ENCODE measurements at places on chromosomes 3 and 15. TPM values are rescaled to one million over a fixed set of nuclear protein-coding genes. Genes with fewer than 3 reads are reported as not detected.

Gene CDHR4
- not detected for total RNA-seq

Gene CPNE4
- not detected for total RNA-seq

Gene OR5AC2
- not detected for total RNA-seq

Gene ZKSCAN7
- total RNA-seq = 9.8 TPM

Gene ITGA11
- total RNA-seq = 697 TPM

Gene MFSD1
- 183 TPM for total RNA-seq

DNA sequence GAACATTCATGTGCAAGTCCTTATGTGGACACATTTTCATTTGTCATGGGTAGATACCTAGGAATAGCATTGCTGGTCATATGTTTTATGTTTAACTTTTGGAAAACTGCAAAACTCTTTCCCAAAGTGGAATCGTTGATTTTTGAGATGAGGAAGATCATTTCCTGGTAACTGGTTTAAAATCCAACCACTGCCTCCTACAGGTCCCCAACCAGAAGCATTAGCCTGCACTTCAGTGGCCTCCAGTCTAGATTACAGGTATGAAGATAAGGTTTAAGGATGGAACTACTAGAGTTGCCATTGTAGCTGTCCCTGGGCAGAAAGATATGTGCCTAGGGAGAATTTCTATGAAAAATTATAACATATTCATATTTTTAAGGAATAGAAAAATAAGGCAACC lies 48.7 kb upstream of the BHLHE40 start:
- H3K27me3 ChIP-seq = no peaks in the 10 kb centered on the region
- H3K4me3 ChIP-seq = no peak overlapping the region
- no peak overlapping the region for H3K27ac ChIP-seq
- DNase-seq = no peak

DNA sequence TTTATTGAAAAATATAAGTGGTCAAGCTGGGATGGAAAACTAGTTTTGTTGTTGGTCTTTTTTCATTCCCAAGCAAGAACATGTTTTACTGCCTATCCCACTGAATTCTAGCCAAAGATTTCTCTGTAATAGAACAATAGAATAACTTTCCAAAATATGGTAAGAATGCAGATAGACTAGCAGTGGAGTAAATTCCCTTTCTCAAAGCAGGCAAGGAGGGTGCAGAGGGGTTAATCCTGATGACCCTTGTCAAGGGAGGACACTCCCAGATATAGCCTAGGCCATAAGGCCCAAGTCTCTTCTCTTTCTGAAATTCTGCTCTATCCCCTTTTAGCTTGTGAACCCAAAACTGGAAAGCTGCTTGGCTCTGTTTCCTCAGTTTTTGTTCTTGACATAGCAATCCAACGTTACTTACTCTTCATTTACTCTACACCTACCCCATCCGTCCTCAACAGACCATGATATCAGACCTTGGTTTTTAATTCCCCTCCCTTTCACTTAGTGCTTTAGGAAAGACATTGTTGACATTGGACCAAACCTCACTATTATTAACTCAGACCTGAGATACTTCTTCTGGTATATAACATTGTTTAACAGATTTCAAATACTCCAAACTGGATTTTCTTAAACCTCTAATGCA lies 453.6 kb upstream of the THBS1 start:
- H3K36me3 ChIP-seq = no peaks in the 10 kb centered on the region
- no peak overlapping the region for H3K4me3 ChIP-seq
- H3K4me1 ChIP-seq = peaks cover 80% of the 10 kb centered on the region
- peak overlapping the region; percentile 96 for H3K27ac ChIP-seq

- H3K36me3 ChIP-seq = no peaks in the 10 kb centered on the region
- H3K27me3 ChIP-seq = no peaks in the 10 kb centered on the region
- H3K4me1 ChIP-seq = peaks cover 7% of the 10 kb centered on the region
- no peak overlapping the region for H3K4me3 ChIP-seq
- H3K27ac ChIP-seq = no peak overlapping the region
Observed at GRCh38 chr3:160009525-160009924, 20.9 kb downstream of the IL12A start.

GRCh38 chr15:66838671-66839239 lies 136.7 kb downstream of the SMAD6 start:
- H3K36me3 ChIP-seq = no peaks in the 10 kb centered on the region
- peak; percentile 86 for DNase-seq
- H3K27ac ChIP-seq = peak overlapping the region; percentile 70
- H3K4me1 ChIP-seq = peaks cover 44% of the 10 kb centered on the region
- no peak overlapping the region for H3K4me3 ChIP-seq
- H3K27me3 ChIP-seq = no peaks in the 10 kb centered on the region

- H3K27me3 ChIP-seq = no peaks in the 10 kb centered on the region
- no peak overlapping the region for H3K27ac ChIP-seq
- no peaks in the 10 kb centered on the region for H3K4me1 ChIP-seq
Observed at GRCh38 chr3:150014782-150015181, 44.1 kb upstream of the PFN2 start.

DNA sequence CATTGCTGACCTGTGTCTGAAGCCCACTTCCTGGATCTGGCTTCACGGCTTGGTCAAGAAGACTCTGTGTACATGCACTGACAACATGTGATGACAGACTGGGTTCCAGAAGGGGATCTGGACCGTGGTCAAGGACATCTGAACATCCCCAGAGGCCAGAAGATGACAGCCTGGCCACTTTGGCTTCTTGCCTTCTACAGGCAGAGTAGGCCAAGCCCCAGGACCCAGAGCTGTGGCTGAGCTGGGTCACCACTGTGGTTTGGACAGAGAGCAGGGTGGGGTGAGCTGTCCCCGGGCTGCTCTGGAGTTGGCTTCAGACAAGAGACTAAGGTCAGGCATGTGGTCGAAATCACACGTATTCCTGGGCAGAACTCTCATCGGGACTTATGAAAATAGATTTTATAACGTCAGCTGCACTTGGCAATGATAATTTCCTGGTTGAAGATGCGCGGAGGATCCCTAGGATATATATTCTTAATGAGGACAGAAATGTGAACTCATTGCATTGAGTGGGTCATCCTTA lies 114.1 kb upstream of the FRMD4B start:
- H3K4me3 ChIP-seq = no peak overlapping the region
- no peak overlapping the region for H3K27ac ChIP-seq
- DNase-seq = no peak
- H3K36me3 ChIP-seq = no peaks in the 10 kb centered on the region
- H3K4me1 ChIP-seq = no peaks in the 10 kb centered on the region

- DNase-seq = no peak
- H3K4me1 ChIP-seq = peaks cover 17% of the 10 kb centered on the region
- peak overlapping the region; percentile 95 for H3K4me3 ChIP-seq
- no peaks in the 10 kb centered on the region for H3K36me3 ChIP-seq
Observed at GRCh38 chr3:42012383-42012934, 50.6 kb upstream of the ULK4 start.

DNA sequence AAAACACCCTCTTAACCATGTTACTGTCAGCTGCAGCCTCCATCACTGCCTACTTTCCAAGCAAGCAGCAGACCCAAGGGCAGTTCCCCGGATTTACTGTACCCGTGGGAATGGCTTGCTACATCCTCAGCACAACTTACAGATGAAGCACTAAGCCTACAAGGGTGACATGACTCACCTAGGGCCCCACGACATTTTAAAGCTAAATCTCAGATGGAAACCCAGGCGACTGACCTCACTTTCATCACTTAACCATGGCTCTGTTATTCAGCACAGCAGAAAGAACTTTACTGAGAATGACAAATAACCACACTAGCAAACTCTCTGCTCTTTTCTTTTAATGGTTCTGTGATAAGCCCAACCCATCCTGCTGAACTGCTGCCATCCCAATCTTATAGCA lies 65.6 kb downstream of the SUMF1 start:
- no peak overlapping the region for H3K4me3 ChIP-seq
- no peaks in the 10 kb centered on the region for H3K4me1 ChIP-seq
- no peak overlapping the region for H3K27ac ChIP-seq
- no peaks in the 10 kb centered on the region for H3K27me3 ChIP-seq
- no peaks in the 10 kb centered on the region for H3K36me3 ChIP-seq

DNA sequence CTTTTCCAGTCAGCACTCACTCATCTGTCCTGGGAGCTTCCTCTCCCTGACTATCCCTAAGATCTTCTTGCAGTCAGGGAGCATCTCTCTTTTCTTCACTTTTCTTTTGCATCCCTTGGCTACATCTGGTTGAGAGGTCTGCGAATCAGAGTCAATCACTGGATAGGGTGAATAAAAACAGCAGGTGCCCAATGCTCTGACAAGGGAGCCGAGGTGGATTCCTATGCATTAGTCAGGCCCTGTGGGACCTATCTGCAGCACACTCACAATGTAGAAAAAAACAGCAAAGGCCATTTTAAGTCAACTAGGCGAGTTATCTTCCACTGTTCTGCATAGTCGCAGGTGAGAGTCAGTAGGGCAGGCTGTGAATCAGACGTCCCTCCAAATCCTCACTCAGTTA lies 35.5 kb downstream of the DZIP1L start:
- no peak overlapping the region for H3K4me3 ChIP-seq
- H3K4me1 ChIP-seq = peaks cover 56% of the 10 kb centered on the region
- H3K27me3 ChIP-seq = no peaks in the 10 kb centered on the region
- peak overlapping the region; percentile 56 for H3K27ac ChIP-seq

- no peak for DNase-seq
- no peaks in the 10 kb centered on the region for H3K36me3 ChIP-seq
- H3K4me3 ChIP-seq = no peak overlapping the region
- no peak overlapping the region for H3K27ac ChIP-seq
- H3K27me3 ChIP-seq = no peaks in the 10 kb centered on the region
Observed at GRCh38 chr3:157607826-157608405, 104.7 kb upstream of the VEPH1 start.

- DNase-seq = no peak
- H3K4me3 ChIP-seq = no peak overlapping the region
- no peaks in the 10 kb centered on the region for H3K27me3 ChIP-seq
- no peak overlapping the region for H3K27ac ChIP-seq
- no peaks in the 10 kb centered on the region for H3K36me3 ChIP-seq
- no peaks in the 10 kb centered on the region for H3K4me1 ChIP-seq
Observed at GRCh38 chr3:116392291-116392690, 53.0 kb downstream of the LSAMP start.

- H3K4me3 ChIP-seq = no peak overlapping the region
- DNase-seq = no peak
- peaks cover 4% of the 10 kb centered on the region for H3K4me1 ChIP-seq
- no peaks in the 10 kb centered on the region for H3K36me3 ChIP-seq
Observed at GRCh38 chr3:131353986-131354385, 27.6 kb upstream of the NUDT16 start.

GRCh38 chr3:156425651-156426050 lies 129.3 kb downstream of the SSR3 start:
- H3K27me3 ChIP-seq = no peaks in the 10 kb centered on the region
- H3K4me3 ChIP-seq = no peak overlapping the region
- no peaks in the 10 kb centered on the region for H3K36me3 ChIP-seq
- no peak for DNase-seq
- no peak overlapping the region for H3K27ac ChIP-seq

DNA sequence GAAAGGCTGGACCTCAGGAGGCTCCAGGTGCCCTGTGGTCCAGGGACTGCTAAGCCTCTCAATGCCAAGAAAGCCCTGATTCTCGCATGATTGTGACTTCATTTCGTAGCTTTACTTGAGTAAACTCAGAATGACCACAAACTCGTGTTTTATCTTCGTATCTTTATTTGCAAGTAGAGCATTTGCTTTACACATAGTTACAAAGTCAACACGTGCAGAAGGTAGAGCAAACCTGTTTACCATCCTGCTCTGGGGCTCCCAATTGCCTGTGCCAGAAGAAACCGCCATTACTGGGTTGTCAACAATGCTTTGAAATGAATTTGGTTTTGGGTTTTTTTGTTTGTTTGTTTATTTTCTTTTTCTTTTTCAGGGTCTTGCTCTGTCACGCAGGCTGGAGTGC lies 5.8 kb upstream of the MESP1 start:
- peak; percentile 39 for DNase-seq
- no peak overlapping the region for H3K27ac ChIP-seq
- H3K4me1 ChIP-seq = no peaks in the 10 kb centered on the region

- no peaks in the 10 kb centered on the region for H3K36me3 ChIP-seq
- peak overlapping the region; percentile 70 for H3K4me3 ChIP-seq
- DNase-seq = peak; percentile 89
Observed at GRCh38 chr15:75452865-75453702, 1.6 kb upstream of the SIN3A start.

GRCh38 chr3:125108833-125109535 lies 53.2 kb upstream of the HEG1 start:
- peak overlapping the region; percentile 94 for H3K27ac ChIP-seq
- DNase-seq = no peak
- H3K27me3 ChIP-seq = no peaks in the 10 kb centered on the region
- no peaks in the 10 kb centered on the region for H3K36me3 ChIP-seq
- H3K4me3 ChIP-seq = no peak overlapping the region

GRCh38 chr3:12370758-12371157 lies 81.9 kb downstream of the PPARG start:
- H3K27me3 ChIP-seq = no peaks in the 10 kb centered on the region
- H3K4me3 ChIP-seq = no peak overlapping the region
- DNase-seq = no peak
- H3K27ac ChIP-seq = no peak overlapping the region

DNA sequence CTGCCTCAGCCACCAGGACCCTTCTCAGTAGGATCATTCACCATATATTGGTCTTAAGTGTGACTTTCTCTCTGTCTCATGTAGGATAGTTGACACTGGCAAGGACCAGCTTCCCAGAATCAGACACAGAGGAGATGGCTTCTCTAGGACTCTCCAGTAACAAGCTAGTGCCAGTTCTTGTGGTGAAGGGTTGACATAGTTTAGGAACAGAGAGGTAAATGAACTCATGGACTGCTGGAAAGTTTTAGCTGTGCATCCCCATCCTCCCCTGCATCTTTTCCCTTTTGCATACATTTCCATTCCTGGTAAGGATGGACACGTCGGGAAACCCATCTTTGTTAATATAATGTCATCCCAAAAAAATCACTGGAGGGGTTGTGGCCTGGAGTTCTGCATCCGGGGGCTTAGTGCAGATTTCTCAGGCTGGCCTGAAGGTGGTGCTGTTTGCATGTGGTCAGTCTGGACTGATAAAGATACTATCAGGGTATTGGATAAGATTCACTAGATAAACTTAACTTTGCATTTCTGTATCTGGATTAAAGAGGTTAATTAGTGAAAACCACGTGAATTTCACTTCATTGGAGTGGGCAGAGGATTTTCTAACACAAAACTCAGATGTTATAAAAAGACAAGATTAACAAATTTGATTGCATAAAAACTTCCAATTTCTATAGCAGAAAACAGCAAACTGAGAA lies 110.8 kb downstream of the TBC1D2B start:
- no peaks in the 10 kb centered on the region for H3K36me3 ChIP-seq
- H3K4me3 ChIP-seq = no peak overlapping the region
- no peak overlapping the region for H3K27ac ChIP-seq

GRCh38 chr15:73632670-73633058 lies 525 bp downstream of the NPTN start:
- peaks cover 52% of the 10 kb centered on the region for H3K4me1 ChIP-seq
- H3K4me3 ChIP-seq = peak overlapping the region; percentile 85
- DNase-seq = no peak
- H3K27ac ChIP-seq = peak overlapping the region; percentile 67
- no peaks in the 10 kb centered on the region for H3K36me3 ChIP-seq

GRCh38 chr3:60948488-60948887 lies 302.8 kb downstream of the FHIT start:
- H3K4me3 ChIP-seq = no peak overlapping the region
- no peak for DNase-seq
- peaks cover 4% of the 10 kb centered on the region for H3K4me1 ChIP-seq
- H3K36me3 ChIP-seq = no peaks in the 10 kb centered on the region

- H3K27ac ChIP-seq = no peak overlapping the region
- no peak for DNase-seq
- H3K4me1 ChIP-seq = no peaks in the 10 kb centered on the region
- H3K4me3 ChIP-seq = no peak overlapping the region
- H3K36me3 ChIP-seq = no peaks in the 10 kb centered on the region
Observed at GRCh38 chr3:37826502-37826901, 35.2 kb upstream of the CTDSPL start.

GRCh38 chr15:101276501-101277037 lies 716 bp downstream of the SELENOS start:
- peaks cover 58% of the 10 kb centered on the region for H3K36me3 ChIP-seq
- peaks cover 11% of the 10 kb centered on the region for H3K4me1 ChIP-seq
- peak overlapping the region; percentile 88 for H3K27ac ChIP-seq
- DNase-seq = peak; percentile 30
- H3K4me3 ChIP-seq = peak overlapping the region; percentile 83

All from osteoblast (primary cell).